Stimulated activated CD4-positive, alpha-beta T cell treated with anti-CD3 and anti-CD28 coated beads, Interleukin-4, amount 100 ng/mL, for 1 hour (primary cell): ENCODE measurements at places on chromosomes 16 and 17.

- no peak for DNase-seq
These were observed 9.6 kb upstream of the CNOT1 start for GRCh38 chr16:58639230-58639629.

GRCh38 chr16:57997176-57997527 is 3.3 kb downstream of the ZNF319 start:
- DNase-seq: no peak

GRCh38 chr17:76089680-76090516 is 10.9 kb downstream of the ZACN start:
- no peak for DNase-seq

GRCh38 chr17:55116440-55116914 is 147.9 kb downstream of the STXBP4 start:
- DNase-seq: no peak

DNA sequence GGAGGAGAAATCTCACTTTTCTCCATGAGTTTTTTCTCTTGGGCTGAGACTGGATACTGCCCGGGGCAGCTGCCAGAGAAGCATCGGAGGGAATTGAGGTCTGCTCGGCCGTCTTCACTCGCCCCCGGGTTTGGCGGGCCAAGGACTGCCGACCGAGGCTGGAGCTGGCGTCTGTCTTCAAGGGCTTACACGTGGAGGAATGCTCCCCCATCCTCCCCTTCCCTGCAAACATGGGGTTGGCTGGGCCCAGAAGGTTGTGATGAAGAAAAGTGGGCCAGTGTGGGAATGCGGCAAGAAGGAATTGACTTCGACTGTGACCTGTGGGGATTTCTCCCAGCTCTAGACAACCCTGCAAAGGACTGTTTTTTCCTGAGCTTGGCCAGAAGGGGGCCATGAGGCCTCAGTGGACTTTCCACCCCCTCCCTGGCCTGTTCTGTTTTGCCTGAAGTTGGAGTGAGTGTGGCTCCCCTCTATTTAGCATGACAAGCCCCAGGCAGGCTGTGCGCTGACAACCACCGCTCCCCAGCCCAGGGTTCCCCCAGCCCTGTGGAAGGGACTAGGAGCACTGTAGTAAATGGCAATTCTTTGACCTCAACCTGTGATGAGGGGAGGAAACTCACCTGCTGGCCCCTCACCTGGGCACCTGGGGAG is 19.1 kb downstream of the NGFR start:
- DNase-seq: no peak

DNA sequence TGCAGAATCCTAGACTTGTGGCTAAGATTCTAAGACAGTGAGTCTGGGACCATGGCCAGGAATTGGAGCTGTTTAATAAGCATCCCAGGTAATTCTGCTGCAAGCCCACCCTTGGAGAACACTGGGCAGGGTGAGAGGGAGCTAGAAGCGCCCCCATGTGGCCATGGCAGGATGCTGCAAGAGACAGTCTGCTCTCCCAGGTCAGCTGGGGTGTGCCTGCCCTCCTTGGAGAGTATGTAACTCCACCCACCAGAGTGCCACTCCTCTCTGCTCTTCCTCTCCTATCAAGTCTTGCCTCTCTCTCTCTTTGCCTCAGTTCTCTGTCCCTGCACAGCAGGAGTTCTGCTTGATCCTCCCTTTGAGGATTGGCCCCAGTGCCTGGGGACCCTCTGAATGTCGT is 14.9 kb downstream of the RCVRN start:
- DNase-seq: no peak

DNA sequence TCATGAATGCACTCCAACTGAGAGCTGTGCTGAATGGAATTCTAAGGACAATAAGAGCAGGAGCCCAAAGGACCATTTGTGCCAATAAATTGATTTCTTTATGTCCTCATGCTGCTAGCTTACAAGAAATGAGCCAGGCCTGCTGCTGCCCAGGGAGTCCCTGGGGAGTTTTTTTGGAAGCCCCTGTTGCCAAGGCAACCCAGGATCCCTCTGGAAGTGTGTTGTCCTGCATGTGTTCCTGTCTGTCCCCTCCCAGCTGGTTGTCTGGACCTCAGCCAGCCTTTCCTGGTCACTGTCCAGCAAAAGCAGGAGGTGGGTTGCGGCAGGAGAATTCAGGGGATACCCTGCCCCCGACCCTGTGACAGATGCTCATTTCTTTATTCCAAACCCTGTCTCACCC is 51.0 kb upstream of the GPRC5B start:
- DNase-seq: no peak

GRCh38 chr17:27862004-27862403 is 31.2 kb downstream of the LYRM9 start:
- no peak for DNase-seq

DNA sequence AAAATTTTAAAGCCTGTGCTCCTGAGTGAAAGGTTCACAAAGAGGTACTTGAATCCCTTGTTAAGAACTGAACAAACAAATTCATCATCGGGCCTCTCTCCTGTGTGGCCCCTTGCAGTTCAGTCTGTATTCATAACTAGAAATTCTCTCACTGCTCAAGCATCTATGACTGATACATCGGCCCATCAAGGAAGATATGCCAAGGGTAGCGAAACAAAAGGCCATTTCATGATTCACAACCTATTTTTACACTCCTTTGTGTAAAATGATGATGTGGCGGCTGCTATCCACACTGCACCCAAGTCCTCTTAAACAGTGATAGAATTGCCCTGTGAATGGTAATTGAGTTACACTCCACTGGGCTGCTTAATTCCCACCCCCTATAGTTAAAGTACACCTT is 204.6 kb downstream of the STX8 start:
- no peak for DNase-seq

- no peak for DNase-seq
These were observed 19.5 kb downstream of the MPHOSPH6 start for GRCh38 chr16:82150549-82150948.

- no peak for DNase-seq
These were observed 98.3 kb upstream of the GOT2 start for GRCh38 chr16:58832386-58832895.

GRCh38 chr17:19301973-19302372 is 60.5 kb downstream of the B9D1 start:
- DNase-seq: no peak

GRCh38 chr17:40074871-40075200 is 12.1 kb downstream of the THRA start:
- no peak for DNase-seq

GRCh38 chr17:37147301-37147812 is 198.6 kb downstream of the AATF start:
- no peak for DNase-seq

DNA sequence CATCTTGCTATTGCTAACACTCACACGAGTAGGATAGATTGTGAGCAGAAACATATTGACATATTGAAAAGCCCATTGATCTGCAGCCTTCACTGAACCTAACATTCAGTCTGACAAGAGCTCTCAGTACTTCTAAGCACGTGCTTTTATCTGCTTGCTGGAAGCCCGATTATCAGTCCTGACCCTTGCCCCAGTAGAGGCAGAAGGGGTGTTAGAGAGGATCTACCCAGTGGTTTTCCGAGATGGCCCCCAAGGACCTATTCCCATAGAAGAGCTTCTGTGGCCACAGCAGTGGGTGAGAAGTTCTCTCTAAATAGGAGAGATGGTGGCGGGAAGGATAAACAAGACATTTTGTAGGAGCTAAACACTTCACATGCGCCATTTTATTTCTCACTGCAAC is 290.9 kb upstream of the MAF start:
- DNase-seq: no peak

DNA sequence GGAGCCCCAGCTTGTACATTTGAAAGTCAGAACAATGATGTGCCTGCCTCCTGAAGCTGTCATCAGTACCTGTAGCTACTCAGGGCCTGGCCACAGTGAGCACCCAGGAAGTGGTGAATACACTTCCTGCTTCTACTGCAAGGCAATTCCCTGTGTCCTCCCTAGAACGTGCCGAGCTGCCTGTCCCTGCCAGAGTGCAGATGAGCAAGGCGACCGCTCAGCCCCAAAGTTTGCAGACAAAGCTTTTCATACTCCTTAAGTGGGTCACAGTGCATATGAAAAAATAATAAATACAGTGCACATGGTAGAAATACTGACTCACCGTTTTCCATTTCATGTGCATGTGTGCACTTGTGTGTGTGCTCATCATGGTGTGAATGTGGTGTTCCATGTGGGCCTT is 77.3 kb downstream of the MPRIP start:
- peak; percentile 48 for DNase-seq
